ENCODE measurements at places on chromosomes 1 and 21.

DNA sequence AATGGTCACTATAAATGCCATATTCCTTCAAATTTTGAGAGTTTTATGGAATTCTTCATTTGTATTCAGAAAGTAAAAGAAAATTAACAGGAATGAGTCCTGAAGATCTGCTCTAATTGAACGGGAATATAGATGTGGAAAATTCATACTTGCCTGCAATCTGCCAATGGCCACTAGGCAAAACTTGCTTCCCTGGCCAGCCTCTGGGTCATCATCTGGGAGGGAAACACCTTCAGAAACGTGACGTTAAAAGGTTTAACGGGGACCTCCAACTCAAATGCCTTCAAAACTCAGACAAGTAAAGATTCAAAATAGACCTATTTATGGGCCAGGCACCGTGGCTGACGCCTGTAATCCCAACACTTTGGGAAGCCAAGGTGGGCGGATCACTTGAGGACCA is 21.7 kb upstream of the CTSK start:
- DNase-seq = no peak

DNA sequence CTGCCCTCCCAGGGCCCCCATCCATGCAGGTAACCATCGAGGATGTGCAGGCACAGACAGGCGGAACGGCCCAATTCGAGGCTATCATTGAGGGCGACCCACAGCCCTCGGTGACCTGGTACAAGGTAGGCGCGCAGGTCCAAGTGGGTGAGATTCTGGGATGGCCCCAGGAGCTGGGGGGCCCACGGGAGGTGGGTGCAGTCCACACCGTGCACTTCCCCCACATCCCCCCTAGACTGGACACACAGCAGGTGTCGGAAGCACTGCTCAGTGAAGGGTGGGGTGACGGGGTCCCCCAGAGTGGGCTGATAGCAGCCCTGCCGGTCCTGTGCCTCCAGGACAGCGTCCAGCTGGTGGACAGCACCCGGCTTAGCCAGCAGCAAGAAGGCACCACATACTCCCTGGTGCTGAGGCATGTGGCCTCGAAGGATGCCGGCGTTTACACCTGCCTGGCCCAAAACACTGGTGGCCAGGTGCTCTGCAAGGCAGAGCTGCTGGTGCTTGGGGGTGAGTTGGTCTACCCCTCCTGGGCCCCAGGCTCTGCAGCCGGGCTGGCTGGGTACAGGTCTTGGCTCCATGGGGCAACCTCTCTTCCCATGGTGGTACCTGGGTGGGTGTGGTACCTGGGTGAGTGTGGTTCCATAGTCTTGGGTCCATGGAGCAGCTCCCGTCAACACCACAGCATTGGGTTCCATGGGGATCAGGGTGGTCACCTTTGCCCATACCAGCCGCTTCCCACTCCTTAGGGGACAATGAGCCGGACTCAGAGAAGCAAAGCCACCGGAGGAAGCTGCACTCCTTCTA is 40.4 kb downstream of the TRIM11 start:
- no peak for DNase-seq

GRCh38 chr1:18989176-18989799 is 32.8 kb upstream of the IFFO2 start:
- no peak for DNase-seq

- no peak for DNase-seq
These were observed 13.2 kb upstream of the A3GALT2 start for GRCh38 chr1:33334081-33334552.

- DNase-seq = no peak
These were observed 111.6 kb upstream of the GADD45A start for GRCh38 chr1:67573311-67573872.

- DNase-seq = no peak
These were observed 334.7 kb downstream of the OMA1 start for GRCh38 chr1:58211869-58212268.

GRCh38 chr1:90725657-90726424 is 8.7 kb upstream of the BARHL2 start:
- DNase-seq = no peak

DNA sequence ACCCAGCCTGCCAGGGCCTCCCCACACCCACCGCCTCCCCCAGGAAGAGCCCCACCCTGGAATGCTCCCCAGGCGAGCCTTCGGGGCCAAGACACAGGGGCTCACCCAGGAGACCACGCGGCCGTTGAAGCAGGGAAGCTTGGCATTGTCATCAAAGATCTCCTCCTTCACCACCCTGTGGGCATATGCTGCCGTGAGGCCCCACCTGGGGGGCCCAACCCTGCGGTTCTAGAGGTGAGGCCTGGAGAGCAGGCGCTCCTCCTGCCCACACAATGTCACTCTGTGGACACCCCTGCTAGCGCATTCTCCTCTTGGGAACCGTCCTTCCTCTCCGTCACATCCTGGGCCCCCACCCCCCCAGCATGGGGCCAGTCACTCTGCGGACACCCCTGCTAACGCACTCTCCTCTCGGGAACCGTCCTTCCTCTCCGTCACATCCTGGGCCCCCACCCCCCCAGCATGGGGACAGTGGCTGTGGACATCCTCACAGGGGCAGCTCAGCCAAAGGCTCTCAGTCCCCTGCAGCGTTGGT is 6.6 kb downstream of the DVL1 start:
- DNase-seq = no peak

DNA sequence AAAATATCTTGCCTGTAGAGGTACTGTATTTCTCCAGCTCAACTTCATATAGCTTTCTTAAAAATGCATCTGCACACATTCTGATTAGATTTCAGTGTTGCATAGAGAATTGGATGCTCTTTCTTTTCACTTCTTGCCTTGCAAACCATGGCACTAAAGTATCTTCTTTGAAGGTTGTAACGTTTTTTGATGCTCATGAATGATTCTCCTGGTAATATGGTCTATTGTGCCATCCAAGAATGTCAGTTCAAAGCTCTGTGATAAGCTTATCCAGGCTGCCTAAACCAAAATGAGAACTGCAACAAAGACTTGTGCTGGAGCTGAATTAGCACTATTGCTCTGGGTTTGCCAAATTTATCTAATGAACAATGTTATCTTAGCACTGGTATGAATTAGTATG is 1.9 kb downstream of the SGIP1 start:
- DNase-seq = no peak

- DNase-seq = no peak
These were observed 3.2 kb downstream of the MECR start for GRCh38 chr1:29227511-29227910.

- DNase-seq = peak; percentile 58
These were observed 17.3 kb downstream of the S1PR1 start for GRCh38 chr1:101253976-101254674.

- no peak for DNase-seq
These were observed 5.9 kb downstream of the MX1 start for GRCh38 chr21:41431788-41432548.

DNA sequence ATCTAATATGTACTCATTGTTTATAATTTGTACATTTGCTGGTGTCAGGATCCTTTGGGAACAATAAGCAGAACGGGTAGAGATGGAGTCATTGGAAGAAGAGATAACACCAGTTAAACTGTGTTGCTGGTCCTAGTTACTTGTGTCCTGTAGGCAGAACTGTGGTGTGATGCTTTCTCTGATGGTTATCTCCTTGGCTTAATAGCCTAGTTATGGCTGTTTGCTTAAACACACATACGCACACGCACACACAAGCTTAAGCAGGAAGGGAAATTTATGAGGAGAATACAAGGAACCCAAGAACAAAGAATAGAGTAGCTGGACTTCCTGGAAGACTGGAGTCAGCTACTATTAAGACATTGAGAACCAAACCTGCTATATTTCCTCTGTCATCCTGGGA is 5.7 kb upstream of the PKN2 start:
- no peak for DNase-seq

GRCh38 chr21:44871576-44872269 is 1.8 kb downstream of the PTTG1IP start:
- no peak for DNase-seq

- no peak for DNase-seq
These were observed 7.6 kb upstream of the NFASC start for GRCh38 chr1:204863024-204863423.

DNA sequence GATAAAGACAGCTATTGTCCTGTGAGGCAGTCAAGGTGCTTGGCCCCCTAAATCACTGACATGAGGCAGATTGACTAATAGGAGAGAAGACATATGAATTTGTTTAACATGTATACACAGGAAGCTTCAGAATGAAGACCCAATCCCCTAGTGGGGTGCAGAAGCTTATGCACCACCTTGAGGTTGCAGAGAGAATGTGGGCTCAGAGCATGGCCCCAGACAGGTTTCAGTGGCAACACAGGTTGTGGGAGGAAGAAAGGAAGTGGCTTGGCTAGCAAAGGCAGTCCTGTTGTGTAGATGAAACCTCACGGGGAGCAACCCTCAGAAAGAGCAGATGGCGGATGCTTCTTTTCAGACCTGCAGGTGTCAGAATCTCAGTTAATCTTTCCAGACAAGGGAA is 37.0 kb upstream of the PARP1 start:
- no peak for DNase-seq

DNA sequence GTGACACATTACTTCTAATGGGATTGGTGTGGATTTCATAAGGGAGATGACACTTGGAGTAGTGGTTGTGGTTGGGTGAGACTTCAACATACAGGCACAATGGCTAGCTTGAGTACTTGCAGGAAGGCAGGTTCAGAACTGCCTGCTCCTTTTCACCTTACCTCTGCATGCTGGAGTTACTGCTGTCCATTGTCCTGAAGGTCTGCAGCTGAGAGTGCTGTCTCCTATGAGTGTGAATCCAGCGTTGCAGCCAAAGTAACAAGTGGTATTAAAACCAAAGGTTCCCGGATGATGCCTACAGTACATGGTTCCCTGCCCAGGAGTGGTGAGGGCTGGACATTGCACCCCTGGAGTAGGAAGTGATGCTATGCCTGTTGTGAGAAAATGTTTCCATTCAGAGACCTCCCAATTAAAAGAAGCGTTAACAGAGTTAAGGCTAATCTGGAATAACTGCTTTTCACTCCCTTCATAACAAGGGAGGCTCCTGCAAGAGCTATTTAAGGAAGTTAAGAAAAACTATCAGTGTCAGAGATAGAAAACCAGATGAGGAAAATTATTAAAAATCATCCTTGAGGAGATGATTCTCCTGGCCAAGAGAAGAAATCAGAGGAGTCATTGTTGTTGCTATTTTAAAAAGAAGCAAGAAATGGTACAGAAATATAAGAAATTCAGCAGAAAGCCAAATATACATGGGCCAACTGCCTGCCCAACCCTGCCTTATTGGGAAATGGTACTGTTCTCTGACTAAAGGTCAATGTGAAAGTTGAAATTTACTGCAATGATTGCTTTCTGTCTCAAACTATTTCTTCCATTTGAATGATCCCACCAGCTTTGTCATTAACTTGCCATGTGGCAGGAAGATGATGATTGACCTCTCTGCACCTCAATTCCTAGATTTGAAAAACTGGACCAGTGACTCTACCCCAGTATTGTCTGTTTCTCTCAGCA is 9.8 kb upstream of the F5 start:
- no peak for DNase-seq

DNA sequence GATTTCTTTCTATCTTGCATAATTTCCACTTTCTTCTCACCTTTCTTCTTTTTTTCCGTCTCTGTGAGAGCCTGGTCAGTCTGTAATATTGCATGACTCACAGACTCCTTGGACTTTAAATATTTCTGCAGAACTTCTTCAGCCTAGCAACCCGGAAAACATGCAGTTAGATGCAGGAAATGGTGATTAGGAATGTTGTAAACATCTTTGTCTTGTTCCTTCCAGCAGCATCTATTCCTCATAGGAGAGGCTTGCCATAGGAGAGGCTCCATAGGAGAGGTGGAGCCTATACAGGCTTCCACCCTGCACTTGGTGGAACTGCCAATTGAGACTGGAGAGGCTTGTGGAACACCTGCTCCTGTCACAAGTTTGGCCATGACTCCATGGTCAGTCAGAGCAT is 10.0 kb downstream of the GBP5 start:
- DNase-seq = no peak

- DNase-seq = no peak
These were observed 18.2 kb downstream of the CAP1 start for GRCh38 chr1:40058453-40059337.

- DNase-seq = no peak
These were observed 237.4 kb downstream of the LMX1A start for GRCh38 chr1:165119086-165119485.

GRCh38 chr21:46627726-46628125 is 7.7 kb upstream of the PRMT2 start:
- no peak for DNase-seq

DNA sequence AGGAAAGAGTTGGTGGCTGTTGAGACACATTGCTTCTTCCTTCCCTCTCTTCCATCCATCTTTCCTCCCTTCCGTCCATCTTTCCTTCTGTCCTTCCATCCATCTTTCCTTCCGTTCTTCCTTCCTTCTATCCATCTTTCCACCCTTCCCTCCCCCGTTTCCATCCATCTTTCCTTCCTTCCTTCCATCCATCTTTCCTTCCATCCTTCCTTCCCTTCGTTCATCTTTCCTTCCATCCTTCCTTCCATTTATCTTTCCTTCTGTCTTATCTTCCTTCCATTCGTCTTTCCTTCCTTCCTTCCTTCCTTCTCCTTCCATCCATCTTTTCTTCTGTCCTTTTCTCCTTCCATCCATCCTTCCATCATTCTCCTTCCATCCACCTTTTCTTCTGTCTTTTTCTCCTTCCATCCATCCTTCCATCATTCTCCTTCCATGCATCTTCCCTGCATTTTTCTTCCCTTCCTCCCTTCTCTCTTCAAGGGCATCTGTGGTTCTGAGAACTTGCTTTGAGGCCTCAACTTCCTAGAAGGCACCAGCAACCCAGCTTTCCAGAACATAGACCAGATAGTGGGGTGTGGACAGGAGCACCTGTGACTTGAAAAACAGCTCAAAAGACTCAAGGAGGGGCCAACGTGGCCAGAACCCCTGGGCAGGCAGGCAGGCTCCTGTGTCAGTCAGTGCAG is 48.9 kb upstream of the SELENON start:
- no peak for DNase-seq

- no peak for DNase-seq
These were observed 62.0 kb downstream of the SIK1 start for GRCh38 chr21:43364851-43365424.

DNA sequence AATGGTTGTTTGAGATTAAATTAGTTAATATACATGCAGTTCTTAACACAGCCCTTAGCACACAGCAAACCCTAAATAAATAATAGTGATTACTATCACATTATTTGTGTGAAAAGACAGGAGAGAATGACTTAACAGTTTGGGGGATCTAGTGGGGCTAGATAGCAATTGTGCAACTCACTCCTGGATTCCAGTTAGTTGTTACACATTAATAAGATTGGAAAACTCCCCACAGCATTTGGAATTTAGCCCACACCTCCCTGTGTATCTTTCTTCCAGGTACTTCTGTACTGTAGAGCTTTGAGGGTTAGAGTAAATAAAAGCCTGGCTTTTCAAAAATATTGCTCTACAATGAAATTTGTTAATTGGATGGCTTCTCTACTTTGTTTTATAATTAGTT is 93.2 kb downstream of the KCTD3 start:
- DNase-seq = no peak

GRCh38 chr1:70980361-70980760 is 67.3 kb downstream of the PTGER3 start:
- no peak for DNase-seq

GRCh38 chr1:151774256-151774922 is 11.1 kb upstream of the MRPL9 start:
- no peak for DNase-seq

All from skeletal muscle cell (primary cell).